Fibroblast of skin of scalp (primary cell): ENCODE measurements at places on chromosomes 3 and 15.

- DNase-seq, result no peak
Measured at GRCh38 chr3:23863060-23863459, 53.7 kb downstream of the NKIRAS1 start.

DNA sequence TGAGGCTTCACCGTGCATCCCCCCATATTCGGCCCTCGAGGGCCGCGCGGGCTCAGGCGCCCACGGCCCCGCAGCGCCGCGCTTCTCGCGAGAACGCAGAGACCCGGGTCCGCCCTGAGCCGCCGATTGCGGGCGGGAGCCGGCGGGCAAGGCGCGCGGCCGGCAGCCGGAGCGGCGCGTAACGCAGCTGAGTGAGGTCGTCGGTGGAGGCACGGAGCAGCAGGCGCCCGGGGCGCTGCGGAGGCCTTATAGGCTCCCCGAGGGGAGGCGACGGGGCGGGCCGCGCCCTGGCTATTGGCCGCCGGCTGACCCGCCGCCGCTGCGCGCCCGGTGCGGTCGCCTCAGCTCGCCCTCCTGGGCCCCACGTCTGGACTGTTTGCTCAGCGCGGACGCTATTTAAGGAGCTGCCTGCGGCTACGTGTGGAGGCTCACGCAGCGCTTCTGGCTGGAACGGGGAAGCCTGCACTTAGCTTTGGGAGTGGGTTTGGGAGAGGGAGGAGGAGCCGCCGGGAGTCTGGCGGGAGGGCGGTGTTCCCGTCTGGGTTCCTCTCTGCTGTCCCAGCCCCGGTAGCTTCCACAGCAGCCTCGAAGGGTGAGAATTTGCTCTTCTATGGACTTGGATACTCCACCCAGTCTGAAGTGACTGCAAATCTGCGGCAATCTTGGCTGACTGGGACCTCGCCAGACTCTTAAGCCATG lies at the start of gene PLOD2:
TSS of gene PLOD2 (minus strand) at position 221 of the 699 bp plus-strand sequence. CDS start at position 26, 195 bp downstream.
- DNase-seq, result peak; percentile 98

DNA sequence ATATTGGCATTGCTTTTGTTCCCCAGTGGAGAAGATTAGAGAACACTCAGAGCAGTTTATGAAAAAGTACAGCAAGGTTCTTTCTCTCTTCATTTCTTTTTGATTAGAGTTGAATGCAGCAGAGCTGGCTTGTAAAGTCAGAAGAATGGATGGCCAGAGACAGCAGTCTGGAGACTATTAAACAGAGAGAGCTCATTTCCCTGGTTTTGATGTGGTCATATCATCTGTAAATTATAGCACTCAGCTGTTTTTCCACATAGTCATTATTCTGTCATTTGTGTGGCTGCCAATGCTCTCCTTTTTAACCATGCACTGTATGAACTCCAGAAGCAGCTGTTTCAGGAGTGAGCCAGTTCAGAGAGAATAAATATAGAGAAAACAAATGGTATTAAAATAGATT lies 177.4 kb upstream of the CRBN start:
- DNase-seq, result no peak

DNA sequence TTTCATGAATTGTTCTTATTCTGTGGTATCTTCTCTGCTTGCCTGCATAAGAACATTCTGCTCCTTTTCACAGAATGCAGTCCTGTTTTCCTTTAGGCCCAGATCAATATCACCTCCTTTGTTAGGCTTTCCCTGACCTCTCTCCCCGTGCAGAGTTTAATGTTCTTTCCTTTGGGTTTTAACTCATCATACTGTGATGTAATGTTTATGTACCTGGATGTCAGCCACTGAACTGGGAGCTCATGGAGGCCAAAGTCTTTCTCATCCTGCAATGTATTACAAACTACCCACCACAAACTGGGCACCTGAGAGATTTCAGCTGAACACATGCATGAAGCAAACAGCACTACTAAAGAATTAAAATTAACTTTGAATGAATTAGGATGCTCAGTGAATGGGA lies 192.8 kb upstream of the RORA start:
- no peak for DNase-seq

- no peak for DNase-seq
Measured at GRCh38 chr3:158200955-158201354, 91.1 kb downstream of the RSRC1 start.

GRCh38 chr3:15336057-15336456 lies 3.7 kb upstream of the SH3BP5 start:
- no peak for DNase-seq

DNA sequence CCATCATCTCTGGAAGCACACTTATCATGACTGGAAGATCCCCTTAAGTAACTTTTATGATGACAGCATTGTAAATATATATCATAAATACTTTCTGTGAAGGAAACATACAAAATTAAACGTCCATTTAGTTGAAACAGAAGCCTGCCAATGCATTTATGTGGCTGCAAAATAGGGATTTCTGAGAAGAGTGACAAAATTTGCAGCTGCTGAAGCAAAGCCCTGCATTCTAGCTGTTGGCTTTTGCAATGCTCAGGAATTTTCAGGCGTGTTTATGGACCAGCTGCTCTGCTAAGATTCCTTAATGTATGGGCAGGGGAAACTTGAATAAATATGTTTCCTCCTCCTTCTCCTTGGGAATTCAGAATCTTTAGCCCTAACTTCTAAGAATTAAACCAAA lies 137.3 kb downstream of the CACNA2D3 start:
- DNase-seq, result no peak

GRCh38 chr3:160885791-160886286 lies 129.8 kb downstream of the PPM1L start:
- DNase-seq, result peak; percentile 79

GRCh38 chr3:114902691-114903101 lies 244.4 kb downstream of the ZBTB20 start:
- no peak for DNase-seq

DNA sequence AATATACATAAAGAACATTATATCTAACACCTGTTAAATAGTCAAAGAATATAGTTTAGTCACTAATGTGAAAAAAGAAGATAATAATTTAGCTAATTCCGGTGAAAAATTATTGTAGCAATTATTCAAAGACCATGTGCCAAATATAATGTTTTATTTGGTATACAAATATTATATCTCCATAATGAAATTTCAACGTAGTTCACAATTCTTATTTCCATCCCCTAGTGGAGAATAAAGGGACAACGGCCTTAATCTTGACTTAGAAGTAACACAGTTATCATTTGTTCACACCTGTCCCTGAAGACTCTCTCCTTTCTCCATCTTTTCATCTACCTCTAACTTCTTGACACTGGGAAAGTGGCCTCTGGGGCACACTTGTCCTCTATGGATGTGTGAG lies 213.4 kb downstream of the ERC2 start:
- no peak for DNase-seq

- no peak for DNase-seq
Measured at GRCh38 chr15:89329329-89330084, 5.1 kb downstream of the POLG start.

- DNase-seq, result no peak
Measured at GRCh38 chr3:123414973-123415775, 33.7 kb downstream of the ADCY5 start.

GRCh38 chr3:152870027-152870426 lies 35.1 kb downstream of the P2RY1 start:
- no peak for DNase-seq

- DNase-seq, result no peak
Measured at GRCh38 chr3:116842254-116842957, 132.8 kb downstream of the TUSC7 start.

GRCh38 chr3:188292827-188293226 lies 138.9 kb downstream of the LPP start:
- no peak for DNase-seq

DNA sequence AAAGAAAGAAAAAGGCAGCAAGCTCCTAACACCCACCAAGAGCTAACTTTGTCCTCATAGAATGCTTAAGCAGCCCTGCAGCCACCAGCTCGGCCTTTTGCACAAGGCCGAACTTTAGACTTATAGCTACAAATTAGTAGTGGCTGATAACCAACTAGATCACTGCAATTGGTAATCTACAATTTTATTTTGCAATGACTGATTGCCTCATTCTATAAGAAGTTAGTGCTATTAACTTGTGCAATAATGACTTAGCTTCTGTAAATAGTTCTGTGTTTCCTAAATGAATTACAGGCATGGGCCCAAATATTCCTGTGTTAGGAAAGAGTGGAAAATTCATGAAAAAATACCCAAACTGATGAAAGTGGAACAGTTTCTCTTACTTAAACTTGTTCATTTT lies 284.8 kb upstream of the CFAP20DC start:
- DNase-seq, result peak; percentile 25

- no peak for DNase-seq
Measured at GRCh38 chr3:4853749-4854140, 125.5 kb upstream of the BHLHE40 start.

DNA sequence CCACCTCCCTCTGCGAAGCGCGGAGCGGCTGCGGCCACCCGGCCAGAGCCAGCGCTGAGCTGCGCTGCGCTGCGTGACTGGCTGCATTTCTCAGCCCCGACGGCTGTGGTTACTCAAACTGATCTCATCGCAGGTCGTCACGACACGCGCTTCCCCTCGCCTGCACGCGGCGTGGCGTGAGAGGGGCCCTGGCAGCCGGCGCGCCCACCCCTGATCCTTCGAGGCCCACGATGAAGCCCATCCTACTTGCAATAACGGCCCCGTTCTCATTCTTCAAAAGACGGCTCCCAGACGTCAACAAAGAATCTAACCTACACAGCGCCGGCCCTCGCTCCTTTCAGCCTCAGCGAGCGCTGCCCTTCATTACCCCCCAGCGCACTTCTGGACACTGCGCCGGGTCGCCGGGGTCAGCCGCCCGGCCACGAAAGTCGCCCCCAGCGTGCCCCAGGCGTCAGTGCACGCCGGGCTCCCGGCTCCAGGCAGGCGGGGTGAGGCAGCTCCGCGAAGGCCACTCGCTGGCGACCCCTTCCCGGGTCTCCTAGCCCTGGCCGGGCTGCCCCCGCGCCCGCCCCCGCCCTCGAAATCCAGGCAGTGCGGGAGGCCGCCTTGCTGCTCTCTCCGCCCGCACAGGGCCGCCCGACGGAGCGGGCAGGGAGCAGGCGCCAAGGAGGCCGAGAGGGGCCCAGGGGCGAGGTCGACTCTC lies 9.9 kb upstream of the LEKR1 start:
- peak; percentile 80 for DNase-seq

DNA sequence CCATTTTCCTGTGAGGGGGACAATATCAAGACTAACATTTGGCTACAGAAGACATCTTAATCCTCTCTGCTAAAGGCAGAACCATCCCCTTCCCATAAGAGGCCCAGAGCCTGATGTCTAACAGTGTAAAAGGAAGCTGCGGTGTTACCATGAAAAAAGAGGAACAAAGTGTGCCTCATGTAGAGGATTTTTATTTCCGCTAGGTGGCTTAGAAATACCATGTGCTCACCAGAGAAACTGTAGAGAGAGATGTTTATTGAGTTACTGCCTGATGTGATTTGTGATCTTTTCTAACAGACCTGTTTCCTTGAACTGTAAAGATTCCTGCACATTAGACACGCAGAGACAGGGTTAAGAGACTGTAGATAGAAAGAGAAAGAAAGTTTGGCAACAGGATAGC lies 22.0 kb downstream of the OR5H15 start:
- DNase-seq, result no peak

DNA sequence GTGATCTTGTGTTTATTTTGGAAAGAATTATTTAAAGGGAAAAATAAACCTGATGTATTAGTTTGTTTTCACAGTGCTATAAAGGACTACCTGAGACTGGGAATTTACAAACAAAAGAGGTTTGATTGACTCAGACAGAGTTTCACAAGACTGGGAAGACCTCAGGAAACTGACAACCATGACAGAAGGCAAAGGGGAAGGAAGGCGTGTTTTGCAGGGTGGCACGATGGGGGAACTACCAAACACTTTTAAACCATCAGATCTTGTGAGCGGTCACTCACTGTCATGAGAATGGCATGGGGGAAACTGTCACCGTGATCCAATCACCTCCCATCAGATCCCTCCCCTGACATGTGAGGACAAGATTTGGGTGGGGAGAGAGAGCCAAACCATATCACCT lies 87.0 kb downstream of the TP63 start:
- no peak for DNase-seq

- DNase-seq, result no peak
Measured at GRCh38 chr3:189334064-189334920, 162.5 kb downstream of the TPRG1 start.
